ENCODE measurements at places on chromosomes 4 and X.

GRCh38 chrX:128106630-128107029 lies 54.4 kb upstream of the ACTRT1 start:
- DNase-seq, result no peak

- no peak for DNase-seq
Measured at GRCh38 chr4:36511785-36512184, 230.4 kb downstream of the DTHD1 start.

- no peak for DNase-seq
Measured at GRCh38 chrX:138020941-138021340, 455.0 kb downstream of the ZIC3 start.

GRCh38 chrX:139091066-139091465 lies 379.5 kb upstream of the FGF13 start:
- no peak for DNase-seq

GRCh38 chr4:9867751-9868425 lies 86.5 kb downstream of the DRD5 start:
- DNase-seq, result no peak

GRCh38 chr4:141254326-141254725 lies 33.6 kb downstream of the ZNF330 start:
- no peak for DNase-seq

- DNase-seq, result no peak
Measured at GRCh38 chr4:148266240-148266639, 176.0 kb downstream of the NR3C2 start.

DNA sequence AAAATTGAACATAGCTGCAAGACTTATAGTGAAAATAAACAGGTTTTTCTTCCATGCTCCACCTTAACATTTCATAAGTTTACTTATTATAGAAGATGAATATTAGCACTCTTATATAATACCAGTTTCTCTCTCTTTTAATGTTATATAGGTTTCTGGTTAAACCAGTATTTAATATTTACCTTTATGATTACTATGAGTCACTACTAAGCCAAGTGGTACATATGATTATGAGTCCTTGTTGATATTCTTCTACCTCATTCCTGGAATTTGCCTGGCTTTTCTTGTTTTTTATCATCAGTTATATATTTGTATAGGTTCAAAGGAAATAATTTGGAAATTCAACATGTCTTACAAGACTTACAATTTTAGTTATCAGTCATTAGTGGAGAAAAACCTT lies 89.9 kb upstream of the MAOA start:
- no peak for DNase-seq

DNA sequence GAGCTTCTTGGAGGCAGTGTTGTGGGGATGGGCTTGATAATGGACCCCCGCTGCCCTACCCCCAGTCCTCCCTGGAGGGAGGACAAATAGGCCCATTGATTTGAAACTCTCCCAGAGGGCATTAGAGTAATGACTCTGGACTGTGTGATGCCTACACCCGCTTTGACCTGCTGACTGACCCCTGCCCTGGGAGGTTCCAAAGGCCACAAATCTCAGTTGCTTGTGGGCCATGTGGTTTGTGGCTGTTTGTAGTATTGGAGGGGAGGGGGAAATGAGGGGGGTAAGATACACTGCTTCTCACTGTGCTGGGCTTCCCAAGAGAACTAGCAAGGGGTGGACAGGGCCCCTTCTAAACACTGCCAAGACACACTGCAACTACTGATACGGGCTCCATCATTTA lies 27.6 kb upstream of the BCORL1 start:
- DNase-seq, result no peak

GRCh38 chrX:11267425-11267824 lies 25.8 kb upstream of the AMELX start:
- no peak for DNase-seq

GRCh38 chr4:14841801-14842768 lies 160.2 kb upstream of the CPEB2 start:
- no peak for DNase-seq

GRCh38 chr4:25729564-25729963 lies 73.9 kb downstream of the SLC34A2 start:
- no peak for DNase-seq

DNA sequence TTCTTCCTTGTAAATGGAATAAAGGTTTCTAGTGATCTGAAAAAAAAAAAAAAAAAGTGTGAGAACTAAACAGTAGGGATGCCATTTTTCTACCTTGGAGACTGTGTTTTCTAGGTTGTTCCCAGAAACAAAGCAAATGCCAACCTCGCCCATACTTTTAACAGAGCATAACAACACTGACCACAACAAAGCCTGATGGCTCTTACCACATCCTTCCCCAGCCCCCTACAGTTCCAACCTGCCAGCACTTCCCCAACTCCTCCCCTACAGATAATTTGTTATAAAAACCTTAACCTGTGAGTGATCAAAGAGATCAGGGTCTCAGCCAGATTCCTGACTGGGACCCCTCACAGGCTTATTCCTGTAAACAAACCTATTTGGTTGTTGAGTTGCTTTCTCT lies 940.0 kb downstream of the SH3BGRL start:
- DNase-seq, result no peak

DNA sequence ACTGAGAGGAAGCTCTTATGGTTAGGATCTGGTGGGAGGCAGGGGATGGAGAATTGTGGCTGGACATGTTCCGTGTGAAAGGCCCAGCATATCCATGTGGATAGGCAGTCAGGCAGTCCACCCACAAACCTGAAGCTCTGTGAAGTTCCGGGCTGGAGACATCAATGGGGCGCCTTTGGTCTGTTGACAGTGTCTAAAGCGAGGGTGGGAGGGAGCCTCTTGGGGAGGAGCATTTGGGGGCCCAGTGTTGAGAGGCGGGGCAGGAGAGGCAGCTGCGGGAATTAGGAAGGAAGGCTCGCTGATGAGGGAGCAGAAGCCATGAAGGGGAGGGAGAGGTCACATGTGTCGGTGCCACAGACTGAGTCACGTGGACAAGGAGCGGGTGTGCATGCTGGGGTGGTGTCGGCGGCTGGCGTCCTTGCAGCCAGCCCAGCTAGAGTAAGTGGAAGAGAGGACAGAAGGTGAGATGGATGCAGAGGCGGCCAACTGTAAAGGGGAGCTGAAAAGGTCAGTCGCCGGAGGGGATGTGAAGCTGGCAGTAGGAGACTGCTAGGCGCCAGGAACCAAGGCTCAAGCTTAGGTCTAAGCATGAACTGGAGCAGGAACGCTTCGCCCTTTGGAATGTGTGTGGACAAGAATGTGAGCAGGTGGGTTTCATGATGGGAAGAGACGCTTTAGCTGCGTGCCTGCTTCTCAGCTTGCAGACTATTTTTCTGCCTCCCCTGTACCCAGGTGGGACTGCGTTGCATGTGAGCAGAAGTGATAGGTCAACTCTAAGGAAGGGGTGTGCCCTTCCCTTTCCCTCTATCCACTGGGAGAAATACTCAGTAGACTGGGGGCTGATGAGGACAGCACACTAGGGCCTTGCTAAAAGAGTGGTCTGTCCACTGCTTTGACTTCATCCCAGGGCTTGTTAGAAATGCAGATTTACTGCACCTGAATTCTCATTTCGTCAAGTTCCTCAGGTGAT lies 44.0 kb upstream of the TLR2 start:
- DNase-seq, result no peak

DNA sequence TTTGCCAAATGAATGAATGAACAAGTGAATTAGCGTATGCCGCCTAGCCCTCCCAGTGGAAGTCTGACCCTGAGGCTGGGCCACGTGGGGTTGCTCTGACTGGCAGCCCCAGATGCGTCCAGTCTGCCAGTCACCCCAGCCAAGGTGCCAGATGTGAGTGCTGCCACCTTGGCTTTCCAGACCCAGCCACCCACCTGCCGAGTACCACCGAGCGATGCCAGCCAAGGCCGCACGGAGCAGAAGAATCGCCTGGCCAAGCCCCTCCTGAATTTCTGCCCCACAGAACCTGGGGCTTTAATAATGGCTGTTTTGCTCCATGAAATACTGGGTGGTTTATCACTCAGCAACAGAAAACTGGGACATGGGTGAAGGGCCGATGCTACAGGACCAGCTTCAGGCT lies 59.3 kb downstream of the ADRA2C start:
- DNase-seq, result no peak

DNA sequence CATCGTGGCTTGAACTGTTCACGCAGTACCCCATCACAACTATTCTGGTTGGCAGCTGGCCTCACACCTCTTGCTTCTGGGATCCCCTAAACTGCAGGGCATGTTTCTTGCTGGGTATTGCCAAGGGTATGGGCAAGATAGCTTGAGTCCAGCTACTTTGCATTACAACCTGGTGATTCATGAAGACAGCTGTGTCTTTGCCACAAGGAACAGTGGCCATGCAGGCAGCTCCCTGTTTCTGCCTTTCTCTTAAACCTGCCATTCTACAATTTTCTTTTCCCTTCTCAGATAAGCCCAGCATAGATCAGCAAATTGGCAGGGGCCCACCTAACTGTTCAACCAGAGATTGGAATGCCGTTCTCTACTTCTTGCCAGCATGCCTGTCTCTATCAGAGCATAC lies 42.8 kb downstream of the TENM3 start:
- DNase-seq, result no peak

GRCh38 chrX:3384327-3384726 lies 37.9 kb upstream of the MXRA5 start:
- no peak for DNase-seq

- no peak for DNase-seq
Measured at GRCh38 chr4:9594948-9595347, 150.7 kb downstream of the DEFB131A start.

- DNase-seq, result peak; percentile 9
Measured at GRCh38 chr4:21469438-21470300, 478.9 kb downstream of the KCNIP4 start.

GRCh38 chrX:49208399-49208798 lies 8.4 kb upstream of the SYP start:
- no peak for DNase-seq

DNA sequence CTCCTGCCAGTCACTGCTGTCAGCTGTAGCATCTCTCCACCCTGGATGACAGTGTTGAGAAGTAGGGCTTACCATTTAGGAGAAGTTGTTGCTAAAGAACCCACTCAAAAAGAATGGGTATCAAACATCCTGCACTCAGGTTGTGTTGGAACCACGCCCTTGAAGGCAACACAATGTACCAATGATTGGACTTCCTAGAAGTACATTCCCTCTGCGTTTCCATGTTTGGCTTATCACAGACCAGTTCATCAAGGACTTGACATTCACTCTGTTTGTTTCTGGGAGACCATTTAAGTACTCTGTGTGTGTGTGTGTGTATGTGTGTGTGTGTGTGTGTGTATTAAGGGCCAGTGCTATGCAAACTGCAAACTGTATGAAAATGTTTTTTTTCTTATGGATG lies 200.6 kb upstream of the GATB start:
- no peak for DNase-seq

DNA sequence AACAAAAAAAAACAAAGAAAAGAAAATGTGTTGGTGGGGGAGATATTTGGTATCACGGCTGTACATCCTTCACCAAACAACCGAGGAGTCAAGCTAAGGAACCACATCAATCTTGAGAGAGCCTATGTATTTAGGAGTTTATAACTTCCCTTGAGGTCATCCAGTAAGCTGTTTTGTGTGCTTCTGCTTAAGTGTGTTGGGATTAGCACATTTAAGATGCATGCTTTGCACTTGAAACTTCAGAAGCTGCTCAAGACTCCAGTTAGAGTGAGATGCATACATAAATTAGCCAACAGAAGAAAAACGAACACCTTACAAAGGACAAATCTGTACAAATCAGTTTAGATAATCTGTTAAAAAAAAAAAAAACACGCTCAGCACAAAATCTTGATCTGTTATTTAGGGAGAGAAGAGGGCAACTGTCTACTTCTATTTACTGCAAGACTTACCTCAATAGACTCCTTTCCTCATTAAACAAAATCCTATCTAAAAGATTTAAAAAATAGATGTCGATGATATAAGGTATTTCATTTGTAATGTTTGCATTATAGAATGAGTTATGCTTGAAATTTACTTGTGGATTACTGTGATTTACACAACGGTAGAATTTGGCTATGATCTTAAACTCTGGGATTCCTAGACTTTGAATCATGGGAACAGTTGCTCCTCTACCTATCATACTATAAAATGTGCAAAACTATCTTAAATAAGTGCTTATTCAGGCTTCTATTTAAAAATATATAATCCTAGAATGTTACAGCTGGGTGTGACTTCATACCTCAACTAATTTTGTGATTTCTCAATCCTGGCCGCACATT lies 53.8 kb upstream of the NAP1L5 start:
- DNase-seq, result no peak

- DNase-seq, result no peak
Measured at GRCh38 chrX:153305972-153306371, 15.6 kb downstream of the PNMA6F start.

GRCh38 chr4:13876131-13876530 lies 248.6 kb upstream of the BOD1L1 start:
- DNase-seq, result no peak

DNA sequence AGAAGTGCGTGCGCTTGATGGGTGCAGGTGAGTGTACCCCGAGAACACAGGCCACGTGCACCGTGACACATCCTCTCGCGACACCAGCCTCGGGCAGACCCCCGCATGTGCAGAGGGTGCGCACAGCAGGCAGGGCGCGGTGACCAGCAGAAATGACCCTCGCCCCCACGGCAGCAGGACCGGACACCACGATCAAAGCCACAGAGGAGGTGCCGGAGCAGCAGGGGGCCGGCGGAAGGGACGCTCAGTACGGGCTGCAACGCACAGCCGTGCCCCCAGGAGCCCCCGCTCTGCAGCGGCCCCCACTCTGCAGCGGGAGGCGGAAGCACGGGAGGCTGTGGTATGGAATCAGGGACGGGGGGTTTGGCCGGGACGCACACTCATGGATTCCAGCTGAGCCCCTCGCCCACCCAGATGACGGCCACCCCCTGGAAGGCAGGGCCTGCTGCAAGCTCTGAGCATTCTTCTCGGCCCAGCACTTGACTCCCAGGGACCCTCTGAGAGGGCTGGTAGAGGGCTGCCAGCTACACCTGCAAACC lies 17.1 kb downstream of the PPP2R3B start:
- no peak for DNase-seq

GRCh38 chr4:169202145-169202699 lies 68.5 kb downstream of the SH3RF1 start:
- DNase-seq, result no peak

DNA sequence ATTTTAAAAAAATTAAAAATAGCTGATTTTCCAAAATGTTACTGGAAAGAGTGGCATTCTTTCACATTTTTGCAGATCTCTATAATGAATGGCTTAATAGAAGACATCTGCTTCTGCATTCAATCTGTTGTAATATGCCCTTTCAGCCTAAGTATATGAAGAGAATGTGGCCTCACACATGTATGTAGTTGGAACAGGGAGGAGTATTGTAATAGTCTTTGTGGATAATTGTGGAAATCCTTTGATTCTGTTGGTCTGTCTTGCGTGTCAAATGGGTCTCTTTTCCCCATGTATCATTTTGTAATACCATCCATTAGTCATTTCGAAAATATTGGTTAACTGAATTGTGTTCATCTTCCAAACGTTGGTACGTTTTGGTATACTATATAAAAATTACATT lies 11.6 kb downstream of the TXLNG start:
- DNase-seq, result no peak
